ENCODE measurements at places on chromosomes 7 and 10. TPM values are rescaled to one million over a fixed set of nuclear protein-coding genes. Genes with fewer than 3 reads are reported as not detected.

The LIPF gene
- not detected for total RNA-seq

The CCZ1B gene
- 37.1 TPM for total RNA-seq

The CNPY1 gene
- not detected for total RNA-seq

The PON1 gene
- total RNA-seq = not detected

The GSDME gene
- 12.1 TPM for total RNA-seq

The HECW1 gene
- 3.9 TPM for total RNA-seq

The FAM25A gene
- total RNA-seq = not detected

The ALDH18A1 gene
- total RNA-seq = 93.1 TPM

The COX19 gene
- 9.8 TPM for total RNA-seq

The LRRC4 gene
- total RNA-seq = under 0.01 TPM

The ICA1 gene
- 0.39 TPM for total RNA-seq

The NKX2-3 gene
- total RNA-seq = not detected

The GSTO2 gene
- 0.98 TPM for total RNA-seq

The DLX5 gene
- total RNA-seq = not detected

The DDC gene
- total RNA-seq = not detected

The AKR1C1 gene
- 216 TPM for total RNA-seq

The SP8 gene
- total RNA-seq = not detected

The PPIA gene
- total RNA-seq = 2,881 TPM

The SFRP4 gene
- under 0.01 TPM for total RNA-seq

The METTL2B gene
- total RNA-seq = 37.1 TPM

The TUBGCP2 gene
- 63.2 TPM for total RNA-seq

The HABP2 gene
- not detected for total RNA-seq

The CFAP70 gene
- total RNA-seq = 0.39 TPM

The NMT2 gene
- 32.1 TPM for total RNA-seq

The AEBP1 gene
- total RNA-seq = 66.3 TPM

The EVX1 gene
- not detected for total RNA-seq

The NUTM2E gene
- total RNA-seq = not detected

The PLA2G12B gene
- not detected for total RNA-seq

The NUTM2D gene
- total RNA-seq = 1.1 TPM

The HDAC9 gene
- 2.9 TPM for total RNA-seq

The NPC1L1 gene
- total RNA-seq = not detected

The NEBL gene
- 1.1 TPM for total RNA-seq

The CLDN3 gene
- total RNA-seq = not detected

The FBXW4 gene
- total RNA-seq = 40.7 TPM

The POLL gene
- total RNA-seq = 12.9 TPM

The GNAI1 gene
- 15.8 TPM for total RNA-seq

The PON3 gene
- 0.37 TPM for total RNA-seq

The ATG9B gene
- 0.20 TPM for total RNA-seq

The ZNF365 gene
- not detected for total RNA-seq

The ETV1 gene
- 20.2 TPM for total RNA-seq

The NPSR1 gene
- not detected for total RNA-seq

The AGR2 gene
- total RNA-seq = not detected

The CALHM2 gene
- total RNA-seq = 63.9 TPM

The KLF14 gene
- total RNA-seq = 0.37 TPM
